Effector memory CD8-positive, alpha-beta T cell (primary cell): ENCODE measurements at places on chromosomes 4 and X.
A peak's percentile ranks its signal among the peaks of the same experiment; 100 is the strongest.

DNA sequence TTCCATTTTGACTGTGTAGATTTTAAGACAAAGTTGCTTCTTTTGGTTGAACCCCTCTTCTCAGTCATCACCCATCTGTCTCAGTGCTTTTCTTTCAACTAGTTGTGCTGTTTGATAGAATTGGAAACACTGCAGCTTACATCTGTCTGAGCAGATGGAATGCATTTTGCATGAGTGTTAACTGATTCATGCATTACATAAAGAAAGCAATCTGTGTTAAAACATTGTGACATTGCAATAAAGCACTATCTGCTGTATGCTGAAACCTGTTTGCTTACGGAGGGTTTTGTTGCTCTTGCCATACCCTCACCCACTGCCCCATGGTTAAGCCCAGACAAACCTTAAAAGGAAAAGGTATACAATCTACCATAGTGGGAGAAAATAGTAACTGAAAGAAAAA, 47.4 kb downstream of the NRK start:
- no peak for DNase-seq

DNA sequence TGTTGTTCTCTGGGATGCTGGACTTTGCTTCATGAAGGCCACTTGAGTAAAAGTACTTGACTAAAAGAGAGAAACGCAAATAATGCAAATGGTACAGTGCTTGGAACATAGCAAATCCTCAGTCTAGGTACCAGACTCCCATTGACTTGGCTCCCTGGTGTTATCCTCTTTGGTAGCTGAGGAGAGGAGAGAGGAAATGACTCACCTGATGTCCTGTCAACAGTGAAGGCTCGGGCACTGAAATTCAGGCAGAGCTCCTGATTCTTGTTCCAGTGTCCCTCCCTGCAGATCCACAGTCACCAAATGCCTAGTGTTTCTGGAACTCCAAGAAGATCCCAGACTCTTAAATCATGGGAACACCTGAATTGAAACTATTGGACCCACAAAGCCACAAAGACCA, 22.5 kb upstream of the TCEAL4 start:
- DNase-seq = no peak

DNA sequence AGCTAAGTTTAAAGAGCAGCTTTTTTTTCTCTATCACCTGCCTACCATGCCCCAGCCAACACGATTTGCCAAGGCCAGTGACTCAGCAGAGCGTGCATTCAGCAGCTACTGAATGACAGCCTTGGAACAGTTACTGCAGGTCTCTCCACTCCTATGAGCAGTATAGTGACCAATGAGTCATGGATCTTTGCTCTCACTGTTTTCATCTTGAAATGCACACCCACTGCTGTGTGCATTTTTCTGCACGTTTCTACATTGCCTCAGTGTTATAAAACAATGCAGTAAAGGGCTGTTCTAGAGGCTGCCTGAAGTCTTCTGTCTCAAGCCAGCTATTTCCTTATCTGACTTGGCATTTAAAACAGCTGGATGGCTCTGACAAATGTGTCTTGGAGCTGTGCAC, 66.0 kb upstream of the C4orf54 start:
- no peak for DNase-seq

DNA sequence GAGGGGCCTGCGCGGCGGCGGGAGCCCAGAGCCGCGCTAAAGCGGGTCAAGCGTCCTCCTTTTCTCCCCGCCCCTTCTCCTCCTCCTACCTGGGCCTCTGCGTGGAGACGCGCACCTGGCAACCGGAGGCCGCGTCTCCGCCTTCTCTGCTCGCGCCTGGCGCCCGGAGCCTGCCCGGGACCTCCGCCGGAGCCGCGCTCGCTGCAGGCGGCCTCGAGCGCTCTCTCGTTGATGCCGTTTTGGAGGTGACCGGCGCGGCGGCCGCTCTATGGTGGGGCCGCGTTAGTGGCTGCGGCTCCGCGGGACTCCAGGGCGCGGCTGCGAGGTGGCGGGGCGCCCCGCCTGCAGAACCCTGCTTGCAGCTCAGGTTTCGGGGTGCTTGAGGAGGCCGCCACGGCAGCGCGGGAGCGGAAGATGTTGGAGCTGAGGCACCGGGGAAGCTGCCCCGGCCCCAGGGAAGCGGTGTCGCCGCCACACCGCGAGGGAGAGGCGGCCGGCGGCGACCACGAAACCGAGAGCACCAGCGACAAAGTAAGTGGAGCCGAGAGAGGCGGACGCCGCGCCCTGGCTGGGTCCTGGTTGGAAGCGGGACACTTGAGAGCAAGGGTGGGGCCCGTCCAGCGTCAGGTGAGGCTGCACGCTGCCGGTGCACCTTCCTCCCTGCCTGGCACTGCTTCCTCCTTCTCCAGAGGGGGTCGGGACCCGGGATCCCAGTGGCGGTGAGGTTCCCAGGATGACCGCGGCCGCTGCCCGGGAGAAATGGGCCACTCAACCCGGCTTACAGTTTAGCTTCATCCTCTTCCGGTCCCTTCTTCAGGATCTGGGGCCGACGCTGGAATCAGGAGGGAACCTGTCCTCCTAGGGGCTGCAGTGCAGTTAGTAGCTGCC, at the start of gene CDS1:
TSS of gene CDS1 (plus strand) at position 140 of the 888 bp plus-strand sequence. CDS start at position 415, 275 bp downstream.
- DNase-seq = no peak

DNA sequence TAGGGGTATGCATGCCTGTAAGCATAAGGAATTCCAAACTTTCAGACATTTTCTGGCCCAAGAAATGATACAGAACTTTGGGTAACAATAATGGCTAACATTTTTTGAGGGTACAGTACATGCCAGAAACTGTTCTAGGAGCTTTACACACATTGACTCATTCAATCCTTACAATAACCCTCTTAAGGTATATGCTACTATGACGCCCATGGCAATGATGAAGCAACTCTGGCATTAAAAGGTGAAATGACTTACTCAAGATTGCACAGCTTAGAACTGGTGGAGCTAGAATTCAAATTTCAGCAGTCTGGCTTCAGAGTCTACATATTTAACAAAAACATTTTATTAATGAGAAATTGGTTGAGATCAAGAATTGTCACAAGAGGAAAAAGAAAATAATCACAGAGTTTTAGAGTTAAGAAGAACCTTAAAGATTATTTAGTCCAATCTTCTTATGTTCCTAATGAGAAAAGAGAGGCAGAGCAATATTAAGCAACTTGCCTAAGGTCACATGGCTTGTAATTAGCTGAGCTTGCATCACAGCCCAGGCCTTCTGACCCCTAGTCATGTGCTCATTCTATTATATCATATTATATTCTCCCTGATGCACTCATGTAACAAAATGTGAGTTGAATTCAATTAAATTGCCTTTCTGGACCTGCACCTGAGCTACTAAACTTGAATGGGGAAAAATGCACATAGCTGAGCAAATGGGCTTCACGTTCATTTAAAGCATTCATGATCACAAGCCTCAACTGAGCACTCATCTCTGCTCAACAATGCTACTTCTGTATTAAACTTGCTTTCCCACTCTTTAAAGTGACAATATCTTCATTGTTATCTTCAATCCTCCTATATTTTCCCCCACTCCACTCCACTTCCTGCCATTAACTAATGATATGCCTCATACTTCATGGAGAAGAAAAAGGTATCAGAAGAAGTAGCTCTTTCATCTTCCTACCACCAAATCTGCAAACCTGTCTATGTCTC, 73.2 kb downstream of the ENOX2 start:
- no peak for DNase-seq

DNA sequence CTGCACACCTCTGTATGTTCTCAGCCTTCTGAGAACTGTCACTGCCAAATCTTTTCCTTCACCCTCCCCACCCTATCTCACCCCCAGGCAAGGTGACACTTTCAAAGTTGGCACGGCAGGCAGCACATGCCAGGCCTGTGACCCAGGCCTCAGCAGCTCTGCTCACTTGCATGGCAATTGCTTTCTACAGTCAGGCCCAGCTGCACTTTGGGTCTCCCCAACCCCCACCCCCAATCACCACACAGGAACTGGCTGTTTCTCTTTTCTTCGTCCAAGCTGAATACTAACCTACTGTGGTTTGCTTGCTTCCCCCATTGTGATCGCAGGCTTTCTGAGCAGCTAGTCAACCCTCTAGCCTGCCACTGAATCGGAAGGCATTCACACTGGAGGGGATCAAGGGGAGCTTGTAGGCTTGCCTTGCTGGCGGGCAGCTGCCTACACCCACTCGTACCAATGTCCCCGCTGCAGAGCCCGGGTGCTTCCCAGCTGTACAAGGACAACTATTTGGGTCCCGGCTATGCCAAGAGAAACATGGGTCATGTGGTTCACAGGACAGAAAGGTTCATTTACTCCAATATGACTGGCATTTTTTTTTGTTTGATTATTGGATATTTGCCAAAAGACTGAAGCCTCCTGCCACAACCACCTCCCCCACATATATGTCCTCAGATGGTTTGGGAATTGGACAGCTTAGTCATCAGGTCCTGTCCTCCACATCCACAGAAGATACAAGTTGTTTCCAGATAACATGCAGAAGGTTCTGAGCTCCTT, 28.1 kb downstream of the SLC25A43 start:
- no peak for DNase-seq

- no peak for DNase-seq
Observed at GRCh38 chr4:2813446-2814405, 20.8 kb downstream of the SH3BP2 start.

- DNase-seq = peak; percentile 20
Observed at GRCh38 chr4:38804654-38805295, at the start of gene TLR1. TLR1 (minus strand) TSS chr4:38804791; CDS start chr4:38798831, 5,960 bp downstream.

GRCh38 chrX:128739539-128739938, 687.3 kb upstream of the ACTRT1 start:
- DNase-seq = no peak
